Activated naive CD4-positive, alpha-beta T cell treated with anti-CD3 and anti-CD28 coated beads for 36 hours (primary cell): ENCODE measurements at places on chromosomes 1 and 21.
A peak's percentile ranks its signal among the peaks of the same experiment; 100 is the strongest.

GRCh38 chr1:3831689-3832088, 25.3 kb downstream of the CEP104 start:
- no peak for DNase-seq

GRCh38 chr1:234520908-234521817, 42.2 kb upstream of the TARBP1 start:
- DNase-seq, result no peak

DNA sequence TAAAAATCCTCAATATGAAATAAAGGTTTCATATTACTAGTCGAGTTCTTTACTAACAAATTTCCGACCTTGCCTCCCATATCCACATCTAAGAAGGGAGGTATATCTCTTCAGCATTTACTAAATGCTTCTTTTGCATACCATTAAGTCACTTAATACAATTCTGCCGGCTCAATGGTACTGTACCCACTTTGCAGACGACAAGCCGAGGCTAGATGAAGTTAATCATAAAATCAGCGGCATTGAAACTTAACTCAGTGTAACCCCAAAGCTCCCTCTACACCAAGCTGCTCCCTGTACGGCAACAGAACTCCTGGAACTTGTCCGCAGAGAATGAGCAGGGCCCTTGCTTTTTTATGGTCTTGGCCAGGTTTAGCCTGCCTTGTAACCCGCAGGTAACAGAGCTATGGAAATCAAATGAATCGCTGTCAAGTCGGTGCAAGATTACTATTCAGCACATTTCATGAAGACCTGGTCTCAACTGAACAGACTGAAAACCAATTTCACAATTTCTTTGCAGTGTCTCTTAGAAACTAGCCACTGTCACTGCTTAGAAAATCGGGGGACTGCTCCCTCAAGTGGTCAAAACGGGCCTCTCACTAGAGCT, 738 bp downstream of the INTS7 start:
- DNase-seq, result peak; percentile 8

- DNase-seq, result no peak
Observed at GRCh38 chr1:54139711-54140110, 13.1 kb downstream of the CDCP2 start.

- DNase-seq, result no peak
Observed at GRCh38 chr1:194293851-194294405, 1107.5 kb upstream of the B3GALT2 start.

- no peak for DNase-seq
Observed at GRCh38 chr1:159935719-159936272, 9.6 kb downstream of the IGSF9 start.

- DNase-seq, result no peak
Observed at GRCh38 chr1:170145061-170145460, 698 bp upstream of the NTMT2 start.

GRCh38 chr1:200774735-200775444, 36.2 kb downstream of the CAMSAP2 start:
- no peak for DNase-seq

GRCh38 chr1:1021920-1022259, 2.0 kb downstream of the AGRN start:
- DNase-seq, result no peak

- DNase-seq, result no peak
Observed at GRCh38 chr21:40846103-40846502, 855 bp downstream of the DSCAM start.

DNA sequence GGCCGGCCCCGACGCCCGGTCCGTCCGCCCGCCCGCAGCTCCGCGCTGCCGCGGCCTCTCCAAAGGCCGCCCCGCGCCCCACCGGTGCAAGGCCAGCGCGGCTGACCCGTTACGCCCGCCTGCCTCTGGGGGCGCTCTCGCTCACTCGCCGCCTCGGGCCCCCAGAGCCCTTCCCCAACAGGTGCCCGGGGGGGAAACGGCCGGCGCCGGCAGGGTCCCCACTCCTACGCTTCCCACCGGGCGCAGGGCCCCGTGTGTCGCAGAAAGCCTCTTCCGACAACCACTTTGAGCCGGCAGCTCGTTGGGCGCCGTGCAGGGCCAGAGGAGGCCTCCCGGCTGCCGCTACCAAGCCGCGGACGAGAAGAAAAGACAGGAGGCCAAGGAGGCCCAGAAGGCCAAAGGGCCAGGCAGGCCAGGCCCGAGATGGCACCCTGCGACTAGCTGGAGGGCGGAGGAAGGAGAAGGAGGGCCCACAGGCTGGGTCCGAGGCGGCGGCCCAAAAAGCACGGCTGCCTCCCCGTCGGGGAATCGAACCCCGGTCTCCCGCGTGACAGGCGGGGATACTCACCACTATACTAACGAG, 64.9 kb upstream of the FCGR2A start:
- peak; percentile 73 for DNase-seq

- DNase-seq, result peak; percentile 44
Observed at GRCh38 chr1:116380499-116381242, 7.6 kb downstream of the ATP1A1 start.

DNA sequence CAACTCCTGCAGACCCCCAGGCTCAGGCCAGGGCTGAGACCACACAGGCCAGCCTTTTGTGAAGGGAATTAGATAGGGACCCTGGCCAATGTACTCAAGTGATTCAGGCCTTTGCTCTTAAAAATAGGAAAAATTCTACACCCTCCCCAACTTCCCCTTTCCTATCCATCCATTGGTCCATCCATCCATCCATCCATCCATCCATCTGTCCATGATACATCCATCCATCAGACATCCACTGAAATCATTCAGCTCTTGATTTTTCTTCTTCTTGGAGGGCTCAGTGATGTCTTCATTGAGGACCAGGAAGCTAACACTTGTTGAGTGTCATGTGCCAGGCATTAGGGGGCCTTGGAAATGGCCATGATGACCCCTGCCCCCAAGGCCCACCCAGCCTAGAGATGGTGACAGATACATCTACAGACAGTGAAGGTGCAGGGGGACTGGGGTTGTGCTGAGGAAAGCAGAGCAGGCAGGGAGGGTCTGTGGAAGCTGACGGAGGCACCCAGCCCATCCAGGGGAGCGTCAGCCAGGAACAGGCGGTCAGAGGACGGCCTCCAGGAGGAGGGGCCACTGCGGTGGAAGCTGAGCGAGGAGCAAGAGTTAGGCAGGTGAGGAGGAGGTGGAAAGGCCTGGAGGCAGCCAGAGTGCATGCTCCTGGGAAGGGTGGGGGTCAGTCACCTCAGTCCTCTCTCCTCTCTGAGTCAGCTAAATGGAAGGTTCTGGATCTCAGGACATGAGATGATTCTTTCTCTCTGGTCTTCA, 81.9 kb downstream of the EPHB2 start:
- DNase-seq, result no peak

GRCh38 chr1:53111073-53111556, 31.3 kb downstream of the SLC1A7 start:
- peak; percentile 15 for DNase-seq

DNA sequence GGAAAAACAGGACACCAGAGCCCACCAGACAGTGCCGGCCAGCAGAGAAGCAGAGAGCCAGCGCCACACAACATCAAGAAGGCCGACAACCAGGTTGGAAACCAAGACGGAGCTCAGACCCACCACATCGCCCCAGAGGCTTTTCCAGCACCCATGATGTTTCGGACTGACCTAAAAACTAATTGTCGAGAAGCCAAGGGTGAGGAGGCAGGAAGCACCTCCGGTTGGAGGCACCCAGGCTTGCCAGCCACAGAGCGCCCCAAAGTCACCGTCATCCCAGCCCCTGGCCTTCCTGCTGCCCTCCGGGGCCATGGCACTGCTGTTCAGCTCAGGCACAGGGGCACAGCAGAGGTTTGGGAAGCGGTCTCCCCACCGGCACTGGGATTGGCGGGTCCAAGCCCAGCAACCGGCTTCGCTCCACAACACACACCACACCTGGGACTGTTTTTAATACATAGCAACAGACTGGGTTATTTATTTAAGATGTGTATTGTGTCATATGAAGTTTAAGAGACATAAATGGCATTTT, 67.2 kb downstream of the SLC37A1 start:
- DNase-seq, result no peak

- DNase-seq, result no peak
Observed at GRCh38 chr1:166874464-166874863, 1.6 kb downstream of the TADA1 start.

GRCh38 chr1:181777812-181778211, 283.7 kb downstream of the ZNF648 start:
- no peak for DNase-seq

DNA sequence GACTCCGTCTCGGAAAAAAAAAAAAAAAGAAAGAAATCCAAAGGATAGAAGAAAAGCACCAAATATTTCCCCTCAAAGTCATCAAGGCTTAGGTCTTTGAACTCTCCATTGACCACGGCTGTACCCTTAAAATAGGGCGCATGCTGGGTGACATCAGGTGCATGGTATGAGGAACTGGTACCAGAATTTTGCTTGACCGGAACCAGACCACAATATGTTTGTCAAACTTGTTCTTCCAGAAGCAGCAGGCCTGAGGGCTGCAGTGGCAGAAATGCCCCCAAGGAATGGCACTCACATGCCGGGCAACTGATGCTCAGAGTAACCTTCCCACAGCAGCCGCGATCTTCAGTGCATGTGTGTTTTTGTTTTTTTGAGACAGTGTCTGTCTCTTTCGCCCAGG, 21.0 kb downstream of the RCC1 start:
- DNase-seq, result no peak

DNA sequence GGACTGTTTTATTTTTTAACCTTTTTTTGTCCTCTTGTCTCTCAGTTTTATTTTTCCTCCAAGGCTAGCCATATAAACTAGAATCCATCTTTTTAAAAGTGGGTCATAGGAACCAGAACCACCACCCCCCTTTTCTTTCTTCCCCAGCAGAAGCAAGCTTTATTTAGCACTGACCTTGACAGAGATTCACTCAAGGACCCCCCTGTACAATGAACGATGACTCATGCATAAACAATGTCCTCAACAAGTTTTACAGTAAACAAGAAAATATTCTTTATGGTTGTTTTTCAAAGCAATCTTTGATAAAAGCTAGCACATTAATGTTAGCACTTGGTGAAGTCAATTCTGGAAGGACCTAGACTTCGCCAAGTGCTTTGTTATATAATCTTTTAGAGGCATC, 14.1 kb downstream of the PKN2 start:
- no peak for DNase-seq
